Brain (organoid and tissue), 16 donors: ENCODE measurements at places on chromosomes 4 and X. TPM values are rescaled to one million over a fixed set of nuclear protein-coding genes. Genes with fewer than 3 reads are reported as not detected.

The MAGEA2B gene
- 2.6 TPM for polyA plus RNA-seq

The AMBN gene
- polyA plus RNA-seq = not detected

The PIN4 gene
- polyA plus RNA-seq = 26.1 TPM

DNA sequence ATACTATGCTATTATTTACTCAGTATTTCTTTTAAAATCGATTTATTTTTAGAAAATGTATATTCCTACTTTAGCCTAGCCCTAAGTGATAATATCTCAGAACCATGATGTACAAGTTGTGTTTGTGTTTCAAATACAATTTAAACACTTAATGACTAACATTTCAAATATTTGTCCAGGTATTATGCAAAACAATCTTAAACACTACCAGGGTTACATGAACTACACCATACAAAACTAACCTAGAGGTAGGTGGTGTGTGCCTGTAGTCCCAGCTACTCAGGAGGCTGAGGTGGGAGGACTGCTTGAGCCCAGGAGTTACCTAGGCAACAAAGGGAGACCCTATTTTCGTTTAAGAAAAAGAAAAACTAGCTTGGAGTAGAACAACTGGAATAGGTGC is 83.0 kb upstream of the TMEM33 start:
- DNase-seq = no peak

The FHDC1 gene
- polyA plus RNA-seq = 1.6 TPM

- no peak for DNase-seq
Measured at GRCh38 chr4:186920483-186920882, 196.8 kb upstream of the FAT1 start.

DNA sequence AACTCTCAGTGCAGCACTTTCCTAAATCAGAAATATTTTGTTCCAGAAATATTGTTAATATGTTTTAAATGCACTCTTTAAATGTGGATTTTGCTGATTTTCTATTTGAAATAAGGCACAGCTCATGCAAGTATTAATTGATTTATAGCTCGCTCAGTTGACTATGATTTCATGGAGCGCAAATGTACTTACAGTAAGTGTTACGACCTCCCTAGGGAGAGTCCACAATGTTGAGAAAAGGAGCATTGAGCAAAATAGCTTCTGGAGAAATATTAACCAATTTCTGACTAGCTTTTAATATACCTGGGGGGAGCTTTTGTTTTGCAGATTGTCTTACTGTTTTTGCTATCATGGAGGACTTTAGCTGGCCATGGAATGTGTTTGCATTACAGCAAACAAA is 1687.5 kb downstream of the STIM2 start:
- DNase-seq = no peak

DNA sequence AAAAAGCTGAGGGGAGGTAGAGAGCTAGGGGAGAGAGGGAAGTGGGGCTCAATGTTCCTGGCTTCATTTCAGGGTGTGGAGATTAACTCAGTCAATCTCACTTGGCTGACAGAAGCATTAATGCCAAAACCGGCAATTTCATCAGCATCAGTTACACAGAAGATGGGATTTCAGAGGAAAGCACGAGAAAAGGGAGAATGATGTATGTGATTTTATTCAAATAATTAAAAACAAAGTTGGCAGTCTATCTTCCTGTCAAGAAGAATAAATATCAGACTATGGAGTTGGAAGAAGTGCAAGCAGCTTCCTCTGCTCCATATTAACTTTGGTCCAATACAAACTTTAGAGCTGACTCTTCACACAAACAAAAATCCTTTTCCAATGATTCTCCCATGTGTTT is 29.6 kb upstream of the HCCS start:
- DNase-seq = peak; percentile 19

GRCh38 chr4:35525192-35525978 is 718.9 kb downstream of the ARAP2 start:
- no peak for DNase-seq

GRCh38 chr4:6408263-6408662 is 64.2 kb downstream of the PPP2R2C start:
- DNase-seq = no peak

DNA sequence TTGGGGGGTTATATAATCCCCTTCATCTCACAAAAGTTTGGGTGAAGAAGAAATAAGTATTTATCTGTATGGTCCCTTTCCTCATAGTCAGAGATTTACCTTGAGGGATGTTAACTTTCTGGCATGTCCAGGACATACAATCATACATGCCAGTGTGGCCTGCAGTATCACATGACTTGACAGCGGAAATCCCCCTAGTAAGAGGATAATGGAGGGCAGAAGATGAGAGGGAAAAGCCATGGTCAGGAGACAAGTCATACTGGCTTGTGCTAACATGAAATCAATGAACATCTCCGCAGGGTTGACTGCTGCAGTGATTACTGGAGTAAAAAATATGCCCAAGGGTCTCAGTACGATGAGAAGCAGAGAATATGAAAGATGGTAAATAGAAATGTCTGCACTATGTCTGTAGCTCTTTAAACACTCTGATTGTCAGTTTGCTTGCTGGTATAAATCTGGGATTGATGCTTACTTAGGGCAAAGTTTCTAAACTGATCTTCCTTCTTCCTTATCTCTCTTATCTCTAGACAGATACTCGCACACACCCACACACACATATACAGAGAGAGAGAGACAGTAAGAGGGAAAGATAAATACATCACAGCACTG is 1385.6 kb upstream of the ADGRL3 start:
- DNase-seq = no peak

The SMIM14 gene
- polyA plus RNA-seq = 77.0 TPM

GRCh38 chrX:125736008-125736729 is 416.5 kb downstream of the TEX13C start:
- no peak for DNase-seq

DNA sequence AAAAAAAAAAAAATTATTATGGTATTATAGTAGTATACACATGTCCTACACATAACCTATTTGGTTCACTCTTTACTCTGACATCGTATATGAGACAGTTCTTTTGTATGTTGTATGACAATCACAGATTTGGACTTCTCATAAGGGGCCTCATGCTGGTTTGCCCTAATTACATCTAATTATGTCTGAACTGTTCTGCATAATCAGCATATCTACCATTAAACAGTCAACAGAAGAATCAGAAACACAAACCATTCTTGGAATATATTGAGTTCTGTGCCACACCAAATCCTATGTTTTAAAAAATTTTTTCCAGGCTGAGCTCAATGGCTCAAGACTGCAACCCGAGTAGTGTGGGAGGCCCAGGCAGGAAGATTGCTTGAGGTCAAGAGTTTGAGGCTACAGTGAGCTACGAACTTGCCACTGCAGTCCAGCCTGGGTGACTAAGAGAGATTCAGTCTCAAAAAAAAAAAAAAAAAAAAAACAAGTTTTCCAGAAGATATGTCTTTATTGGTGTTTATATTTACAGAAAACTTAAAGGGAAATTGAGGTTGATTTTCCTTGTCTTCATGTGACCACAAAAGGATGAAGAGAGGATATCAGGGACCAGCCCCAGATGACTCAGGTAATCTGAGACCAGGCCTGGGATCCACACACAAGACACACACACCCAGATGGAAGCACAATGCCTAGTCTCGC is 22.2 kb downstream of the TRIM61 start:
- no peak for DNase-seq

GRCh38 chrX:136950211-136950610 is 69.7 kb upstream of the RBMX start:
- DNase-seq = no peak

The FRMD7 gene
- polyA plus RNA-seq = not detected

DNA sequence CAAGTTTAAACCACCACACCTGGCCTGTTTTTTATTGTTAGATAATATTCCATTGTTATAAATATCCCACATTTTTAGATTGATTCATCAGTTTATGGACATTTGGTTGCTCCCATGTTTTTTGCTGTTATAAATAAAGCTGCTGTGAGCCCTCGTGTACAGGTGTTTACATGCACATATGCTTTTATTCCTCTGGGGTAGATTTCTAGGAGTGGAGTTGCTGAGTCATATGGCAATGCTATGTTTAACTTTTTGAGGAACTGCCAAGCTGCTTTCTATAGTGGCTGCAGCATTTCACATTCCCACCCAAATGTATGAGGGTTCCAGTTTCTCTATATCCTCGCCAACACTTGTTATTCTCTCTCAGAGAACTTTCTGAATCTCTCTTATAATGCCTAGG is 90.5 kb downstream of the TBL1X start:
- no peak for DNase-seq

GRCh38 chrX:42930951-42931350 is 153.0 kb upstream of the PPP1R2C start:
- no peak for DNase-seq

The GLRA3 gene
- polyA plus RNA-seq = 0.22 TPM

DNA sequence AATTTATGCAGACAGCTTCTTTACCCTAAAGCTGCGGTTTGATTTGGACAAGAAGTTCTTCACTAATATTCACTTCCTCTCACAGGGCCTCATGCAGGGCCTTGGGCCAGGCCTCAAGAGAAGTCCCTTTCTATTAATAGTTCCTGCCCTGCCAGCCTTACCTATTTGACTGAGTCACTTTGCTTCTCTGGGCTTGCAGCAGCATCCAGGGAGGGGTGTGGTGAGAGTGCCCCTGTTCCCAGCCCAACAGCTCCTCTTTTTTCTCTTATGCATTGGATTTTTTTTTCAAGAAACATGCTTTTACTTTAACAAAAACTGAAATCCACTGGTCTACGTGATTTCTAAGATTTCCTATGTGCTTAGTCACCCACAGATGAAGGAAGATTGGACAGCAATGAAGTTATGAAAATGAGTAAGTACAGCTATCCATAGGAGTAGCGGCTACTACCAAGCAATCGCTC is 26.7 kb downstream of the FAM156B start:
- no peak for DNase-seq

DNA sequence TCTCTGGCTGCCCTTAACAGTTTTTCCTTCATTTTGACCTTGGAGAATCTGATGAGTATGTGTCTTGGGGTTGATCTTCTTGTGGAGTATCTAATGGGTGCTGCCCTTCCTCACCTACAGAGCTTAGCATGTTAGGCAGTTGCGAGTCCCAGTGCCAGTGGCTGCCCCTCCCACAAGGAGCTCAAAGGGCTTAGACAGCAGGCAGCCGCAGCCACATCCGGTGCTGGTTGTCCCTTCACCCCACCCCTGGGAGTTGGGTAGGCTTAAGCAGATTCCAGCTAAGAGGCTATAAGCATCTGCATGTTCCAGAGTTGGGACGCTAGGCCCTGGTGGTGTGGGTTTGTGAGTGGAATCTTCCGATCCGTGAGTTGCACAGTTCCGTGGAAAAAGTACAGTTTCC is 322.1 kb upstream of the ARX start:
- DNase-seq = no peak

DNA sequence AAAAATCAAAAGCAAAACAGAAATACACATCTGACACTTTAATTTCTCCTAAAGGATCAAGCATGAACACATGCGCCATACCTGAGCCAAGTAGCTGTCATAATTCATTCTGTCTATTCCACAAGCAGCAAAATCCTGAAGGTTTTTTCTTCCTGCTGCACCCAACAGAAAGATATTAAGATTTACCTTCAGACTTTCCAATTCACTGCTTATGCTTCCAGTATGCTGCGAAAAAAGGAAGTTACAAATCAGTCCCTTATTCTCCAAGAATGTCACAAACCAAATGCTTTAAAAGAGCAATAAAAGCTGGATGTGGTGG is 29.2 kb upstream of the FGFBP2 start:
- DNase-seq = peak; percentile 15

DNA sequence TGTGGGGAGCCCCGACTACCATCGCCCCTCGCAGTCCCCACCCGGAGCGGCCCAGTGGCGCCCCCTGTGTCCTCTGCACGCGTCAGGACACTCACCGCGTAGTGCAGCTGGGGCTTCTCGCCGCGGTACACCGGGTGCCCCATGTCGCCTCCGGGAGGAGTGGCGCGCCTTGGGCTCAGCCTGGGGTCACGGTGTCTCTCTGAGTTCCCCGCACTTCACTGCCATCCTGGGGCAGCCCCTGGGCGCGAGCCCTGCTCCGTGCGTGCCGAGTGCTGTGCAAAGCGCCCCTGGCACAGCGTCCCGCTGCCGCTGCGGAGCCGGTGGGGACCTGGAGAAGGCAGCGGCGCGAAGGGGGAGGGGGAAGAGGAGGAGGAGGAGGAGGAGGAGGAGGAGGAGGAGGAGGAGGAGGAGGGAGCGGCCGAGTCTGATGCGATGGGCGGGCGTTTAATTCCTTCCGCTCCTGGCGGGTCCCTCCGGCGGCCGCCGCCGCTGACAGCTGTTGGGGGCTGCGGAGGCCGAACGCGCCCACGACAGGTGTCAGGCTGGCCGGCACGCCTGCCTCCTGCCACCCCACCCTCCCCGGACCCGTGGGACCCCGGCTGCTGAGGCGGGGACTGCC is 134.3 kb downstream of the AMELX start:
- DNase-seq = no peak
